ENCODE measurements at places on chromosomes 6 and 20.

DNA sequence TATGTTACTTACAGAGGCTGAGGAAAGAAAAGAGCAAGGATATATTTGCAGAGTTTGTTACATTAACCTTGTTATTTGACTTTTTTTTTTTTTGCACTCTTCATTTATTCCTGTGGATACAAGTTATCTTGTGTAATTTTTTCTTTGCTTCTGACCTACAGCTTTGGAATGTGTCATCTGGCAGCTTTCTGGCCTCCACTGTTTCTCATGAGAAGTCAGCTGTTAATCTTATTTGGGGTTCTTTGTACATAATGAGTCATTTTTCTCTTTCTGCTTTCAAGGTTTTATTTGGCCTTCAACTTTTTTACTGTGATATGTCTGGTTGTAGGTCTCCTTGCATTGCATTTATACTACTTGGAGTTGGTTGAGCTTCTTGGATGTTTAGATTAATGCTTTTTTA lies 333.4 kb downstream of the SMOC2 start:
- DNase-seq, result no peak

DNA sequence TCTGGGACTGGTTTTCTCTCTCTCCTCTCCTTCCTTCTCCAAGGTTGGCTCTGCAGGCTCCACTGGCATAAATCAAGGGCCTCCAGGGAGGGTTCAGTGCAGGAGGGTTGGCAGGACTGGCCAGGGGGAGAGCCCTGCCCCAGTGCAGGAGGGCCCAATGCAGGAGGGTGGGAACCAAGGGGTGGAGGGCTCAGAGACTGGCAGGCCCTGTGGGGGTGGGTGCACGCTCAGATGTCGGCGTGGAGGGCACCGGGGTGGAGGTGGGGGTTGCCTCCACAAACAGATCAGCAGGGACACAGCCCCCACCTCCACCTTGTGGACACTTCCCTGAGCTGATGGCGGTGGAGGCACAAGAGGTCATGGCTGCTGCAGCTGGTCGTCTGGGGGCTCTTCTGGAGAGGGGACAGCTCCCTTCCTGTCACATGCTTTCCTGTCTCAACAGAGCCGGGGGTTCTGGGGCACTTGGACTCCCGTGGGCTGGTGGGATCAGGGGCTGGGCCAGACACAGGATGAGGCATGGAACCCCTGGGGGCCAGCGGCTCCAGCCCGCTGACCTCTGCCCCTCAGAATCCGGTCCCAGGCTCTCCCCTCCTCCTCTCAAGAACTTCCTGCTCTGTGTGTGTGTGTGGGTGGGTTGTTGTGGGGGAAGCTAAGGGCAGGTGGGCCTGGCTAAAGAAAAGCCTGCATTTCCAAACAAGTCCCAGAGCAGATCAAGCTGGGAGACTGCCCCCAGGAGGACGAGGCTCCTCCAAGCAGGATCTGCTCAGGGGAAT lies 2.7 kb upstream of the ABHD16B start:
- no peak for DNase-seq

GRCh38 chr6:16637635-16638034 lies 123.6 kb downstream of the ATXN1 start:
- no peak for DNase-seq

DNA sequence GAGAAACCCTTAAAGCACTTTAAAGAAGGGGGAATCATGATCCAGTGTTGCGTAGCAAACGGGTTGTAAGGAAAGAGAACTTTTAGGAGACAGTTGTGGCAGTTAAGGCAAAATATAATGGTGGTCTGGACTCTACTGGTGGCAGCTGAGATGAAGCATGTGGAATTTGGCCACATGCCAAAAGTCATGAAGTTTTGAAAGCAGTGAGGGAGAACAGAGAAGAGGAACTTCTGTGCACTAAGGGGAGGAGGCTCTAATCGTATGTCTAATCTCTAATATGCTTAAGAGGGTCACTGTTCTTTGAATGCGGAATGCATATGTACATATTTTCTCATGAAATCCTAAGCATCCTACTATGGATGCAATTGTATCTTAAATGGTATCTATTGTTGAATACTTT lies 91.5 kb downstream of the RIMS1 start:
- DNase-seq, result no peak

- DNase-seq, result no peak
Measured at GRCh38 chr20:63084563-63084927, 77.8 kb upstream of the BHLHE23 start.

DNA sequence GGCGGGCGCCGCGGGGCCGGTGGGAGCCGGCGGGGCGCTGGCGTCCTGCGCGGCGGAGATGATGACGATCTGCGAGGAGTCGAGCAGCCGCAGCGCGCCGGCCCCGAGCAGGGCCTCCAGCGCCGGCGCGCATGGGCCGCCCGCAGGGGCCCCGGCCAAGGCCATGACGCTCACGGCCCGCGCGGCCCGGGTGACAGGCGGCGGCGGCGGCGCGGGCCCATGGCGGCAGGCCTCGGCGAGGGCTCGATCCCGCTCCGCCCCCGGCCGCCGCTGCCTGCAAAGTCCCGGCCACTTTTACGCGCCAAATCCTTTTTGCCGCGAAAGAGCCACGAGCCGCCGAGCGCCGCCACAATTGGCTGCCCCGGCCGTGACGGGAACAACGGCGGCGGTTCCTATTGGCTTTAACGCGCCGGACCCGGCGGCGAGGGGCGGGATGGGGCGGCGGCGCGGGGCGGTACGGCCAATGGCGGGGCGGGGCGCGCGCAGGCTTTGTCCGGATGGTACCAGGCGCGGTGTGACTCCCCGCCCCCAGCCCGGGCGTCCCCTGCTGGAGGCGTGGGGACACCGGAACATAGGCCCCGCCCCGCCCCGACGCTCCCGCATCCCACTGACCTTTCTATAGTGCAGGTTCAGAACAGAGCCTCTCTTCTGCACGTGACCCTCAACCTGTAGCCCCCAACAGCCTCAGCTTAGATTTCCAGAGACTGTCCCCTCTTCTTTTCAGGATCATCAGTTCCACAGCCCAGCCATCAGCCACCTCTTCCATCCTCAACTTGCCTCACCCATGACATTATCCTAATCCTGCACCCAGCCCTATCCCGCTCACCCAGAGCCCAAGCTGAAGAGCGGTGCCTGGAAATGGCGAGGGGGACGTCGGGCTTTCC lies at the start of gene E2F1:
E2F1 (minus strand) TSS at position 286 of the 884 bp plus-strand sequence; CDS start at position 165, 121 bp downstream.
- DNase-seq, result peak; percentile 94

DNA sequence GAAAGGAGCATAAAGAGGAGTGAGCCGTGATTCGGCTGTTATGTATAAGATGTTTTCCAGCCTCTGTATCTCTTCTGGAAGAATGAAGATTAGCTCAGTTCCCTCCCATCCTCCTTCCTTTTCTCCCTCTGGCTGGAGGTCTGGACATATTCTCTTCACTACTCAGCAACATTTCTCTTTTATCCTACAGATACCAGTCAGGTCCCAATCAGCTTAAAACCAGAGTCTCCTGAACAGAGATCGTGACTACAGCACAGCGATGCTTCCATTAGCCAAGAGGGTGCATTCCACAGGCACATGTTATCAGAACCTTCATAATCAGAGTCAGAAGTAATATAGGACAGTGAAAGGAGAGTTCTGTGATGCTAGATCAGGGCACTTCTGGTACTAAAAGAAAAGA lies 133.9 kb upstream of the SOX4 start:
- no peak for DNase-seq

- no peak for DNase-seq
Measured at GRCh38 chr20:23326774-23327173, 23.8 kb upstream of the NXT1 start.

GRCh38 chr20:48823476-48823875 lies 4.3 kb downstream of the PREX1 start:
- DNase-seq, result no peak

DNA sequence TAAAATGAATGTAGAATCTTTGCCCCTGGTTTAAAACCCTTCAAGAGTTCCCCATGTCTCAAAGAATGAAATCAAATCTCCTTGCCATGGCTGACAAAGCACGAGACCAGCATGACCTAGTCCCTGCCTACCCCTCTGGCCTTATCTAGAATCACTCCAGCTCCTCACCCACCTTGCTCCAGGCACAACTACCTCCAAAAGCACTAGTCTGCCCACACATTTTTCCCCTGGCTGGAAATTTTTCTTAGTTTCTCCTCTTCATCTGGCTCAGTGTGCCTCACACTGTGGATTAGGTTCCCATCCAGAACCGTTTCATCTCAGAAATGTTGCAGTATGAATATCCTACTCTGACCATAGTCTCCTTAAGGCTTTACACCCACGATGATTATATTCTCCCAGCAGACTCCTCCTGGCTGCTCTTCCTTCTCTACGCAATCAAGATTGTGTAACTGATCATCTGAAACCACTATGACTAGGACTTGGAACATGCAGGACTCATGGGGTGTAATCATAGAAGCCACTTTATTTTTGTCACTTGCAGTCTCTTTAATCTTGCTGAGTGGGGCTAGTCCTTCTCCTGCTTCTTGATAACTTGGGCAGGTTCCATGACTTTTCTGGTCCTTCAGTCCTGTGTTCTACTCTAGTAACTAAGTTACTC lies 7.8 kb upstream of the MRS2 start:
- no peak for DNase-seq

GRCh38 chr20:63896264-63897105 lies 1.6 kb downstream of the DNAJC5 start:
- no peak for DNase-seq

- DNase-seq, result no peak
Measured at GRCh38 chr20:8587810-8588209, 455.7 kb downstream of the PLCB1 start.

DNA sequence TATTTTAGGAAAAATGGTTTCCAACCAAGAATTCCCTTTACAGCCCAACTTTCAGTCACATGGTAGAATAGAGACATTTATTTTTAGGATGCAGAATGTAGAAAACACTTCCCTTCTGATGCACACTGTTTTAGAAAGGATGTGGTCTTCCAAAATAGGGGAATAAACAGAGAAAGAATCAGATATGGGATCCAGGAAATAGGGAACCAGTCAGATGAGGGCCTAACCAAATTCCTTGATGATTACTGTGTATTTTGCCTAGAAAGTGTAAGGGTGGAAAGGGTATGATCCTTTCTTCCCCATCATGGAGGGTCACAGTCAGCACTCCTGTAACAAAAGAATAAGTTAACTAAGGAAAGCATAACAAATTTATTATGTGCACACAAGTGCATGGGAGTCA lies 27.4 kb downstream of the SLX4IP start:
- DNase-seq, result no peak

DNA sequence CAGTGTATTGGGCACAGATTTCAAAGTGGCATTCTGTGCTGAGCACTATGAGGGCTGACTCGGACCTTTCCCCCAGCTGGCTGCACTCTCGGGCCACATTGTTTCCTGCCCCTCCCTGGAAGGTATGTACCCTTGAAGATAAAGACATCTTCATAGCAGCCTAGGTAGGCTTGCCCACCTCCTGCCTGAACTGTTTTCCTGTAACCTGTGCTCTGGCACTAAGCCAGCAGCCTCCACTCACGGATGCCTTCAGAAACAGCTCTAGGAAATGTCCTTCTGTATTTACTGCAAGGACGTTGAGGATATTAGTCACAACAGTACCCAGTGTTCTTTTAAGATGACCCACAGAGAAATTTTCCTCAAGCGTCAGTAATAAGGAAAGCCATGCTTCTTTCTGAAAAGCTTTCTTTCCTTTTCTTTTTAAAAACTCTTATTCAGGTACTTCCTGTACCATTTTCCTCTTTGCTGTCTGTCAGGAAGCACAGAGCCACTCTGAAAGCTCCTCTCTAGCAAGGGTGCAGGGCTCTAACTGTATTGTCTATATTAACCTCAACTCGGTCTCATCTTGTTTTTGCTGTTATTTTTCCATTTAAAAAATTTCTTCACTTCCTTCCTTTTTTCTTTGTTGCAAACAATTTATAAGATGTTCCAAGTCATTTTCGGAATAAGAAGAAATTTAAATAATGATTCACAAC lies 43.5 kb downstream of the TTI1 start:
- no peak for DNase-seq

DNA sequence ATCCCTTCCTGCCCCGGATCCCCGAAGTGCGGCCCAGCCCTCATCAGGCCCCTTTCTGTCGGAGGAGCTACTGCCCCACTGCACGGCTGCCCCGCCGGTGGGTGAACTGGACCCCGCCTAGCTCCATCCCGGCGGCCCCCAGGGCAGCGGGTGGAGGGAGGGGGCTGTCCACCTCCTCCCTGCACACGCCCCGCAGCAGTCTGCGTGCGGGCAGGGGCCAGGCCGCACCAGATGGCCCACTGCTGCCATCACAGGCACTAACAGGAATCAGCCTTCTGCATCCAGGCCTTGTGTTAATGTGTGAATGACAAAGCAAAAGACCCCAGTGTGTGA lies 54.9 kb upstream of the UNC93A start:
- no peak for DNase-seq

GRCh38 chr6:149065658-149066556 lies 251.6 kb upstream of the TAB2 start:
- DNase-seq, result no peak

GRCh38 chr6:20464041-20464440 lies 62.4 kb downstream of the E2F3 start:
- DNase-seq, result no peak

- DNase-seq, result no peak
Measured at GRCh38 chr6:107789361-107789760, 34.8 kb downstream of the SCML4 start.

DNA sequence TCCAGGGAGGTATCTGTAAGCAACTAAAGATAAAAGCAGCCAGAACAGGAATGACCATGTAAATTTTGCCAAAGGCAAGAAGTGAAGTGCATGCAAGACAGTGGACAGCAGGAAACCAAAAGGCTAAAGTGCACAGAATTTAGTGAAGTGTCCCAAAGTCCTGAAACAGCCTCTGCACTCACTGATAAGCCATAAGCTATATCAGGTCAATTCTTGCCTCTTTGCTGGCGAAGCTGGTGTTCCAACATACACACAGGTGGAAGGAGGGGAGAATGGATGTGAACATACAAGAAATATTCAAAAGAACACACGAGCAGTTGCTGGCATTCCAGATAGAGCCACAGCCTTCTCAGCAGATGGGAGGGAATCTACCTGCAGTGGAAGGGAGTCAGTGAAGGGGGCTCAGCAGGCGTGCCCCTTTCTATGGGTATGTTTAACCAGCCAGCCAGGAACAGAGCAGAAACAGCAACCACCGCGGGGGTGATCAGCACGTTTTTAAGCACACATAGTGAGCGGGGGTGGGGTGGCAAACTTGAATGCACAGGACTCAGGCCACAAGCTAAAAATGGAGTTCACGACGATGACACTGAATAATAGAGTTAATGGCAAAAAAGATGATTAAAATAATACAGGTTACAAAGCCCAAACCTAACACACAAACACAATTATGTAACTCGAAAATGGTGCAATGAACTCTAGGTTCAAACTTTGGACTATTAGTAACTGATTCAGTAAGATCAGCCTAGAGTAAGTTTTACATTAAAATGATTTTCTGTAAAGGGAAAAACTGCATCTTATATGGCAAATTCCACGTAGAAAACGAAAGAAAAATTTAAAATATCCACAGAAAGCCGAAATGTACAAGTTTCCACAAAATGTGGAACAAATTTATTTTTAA lies 1.2 kb downstream of the ECI2 start:
- no peak for DNase-seq

DNA sequence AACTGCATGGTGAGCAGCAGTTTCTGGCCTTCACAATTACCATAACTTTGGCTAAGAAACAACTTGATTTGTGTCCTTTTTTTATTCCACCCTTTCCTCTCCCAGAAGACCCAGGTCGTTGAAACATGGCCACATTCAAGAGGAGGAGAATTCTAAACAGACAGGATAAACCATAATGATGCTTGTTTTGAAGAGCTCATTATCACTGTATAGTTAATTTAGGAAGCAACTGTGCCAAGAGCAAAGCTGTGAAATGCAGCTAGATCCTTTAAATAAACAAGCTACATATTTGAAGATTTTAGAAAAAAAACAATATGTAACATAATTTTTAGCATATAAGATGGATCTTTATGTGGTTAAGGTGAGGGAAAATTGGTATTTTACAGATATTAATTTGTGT lies 104.5 kb downstream of the KLHL32 start:
- DNase-seq, result no peak

Measured in stimulated activated CD4-positive, alpha-beta T cell treated with anti-CD3 and anti-CD28 coated beads, TNF-alpha, amount 100 ng/mL, for 1 hour (primary cell).